ENCODE measurements at places on chromosomes 12 and 14.

- DNase-seq = no peak
Observed at GRCh38 chr14:69708586-69709560, 58.1 kb upstream of the SRSF5 start.

DNA sequence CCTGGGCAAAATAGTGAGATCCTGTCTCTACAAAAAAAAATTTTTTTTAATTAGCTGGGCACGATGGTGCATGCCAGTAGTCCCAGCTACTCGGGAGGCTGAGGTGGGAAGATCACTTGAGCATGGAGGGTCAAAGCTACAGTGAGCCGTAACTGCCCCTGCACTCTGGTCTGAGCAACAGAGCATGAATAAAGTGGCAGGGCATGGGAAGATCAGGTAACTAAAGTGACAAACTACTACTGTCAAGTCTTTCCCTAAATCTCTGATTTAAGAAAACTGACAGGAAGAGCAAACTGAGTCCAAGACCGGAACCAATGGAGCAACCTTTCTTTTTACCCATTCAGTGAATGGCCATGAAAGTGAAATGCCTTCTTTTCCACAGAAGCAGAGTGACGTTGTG lies 10.8 kb downstream of the DCAF5 start:
- DNase-seq = no peak

DNA sequence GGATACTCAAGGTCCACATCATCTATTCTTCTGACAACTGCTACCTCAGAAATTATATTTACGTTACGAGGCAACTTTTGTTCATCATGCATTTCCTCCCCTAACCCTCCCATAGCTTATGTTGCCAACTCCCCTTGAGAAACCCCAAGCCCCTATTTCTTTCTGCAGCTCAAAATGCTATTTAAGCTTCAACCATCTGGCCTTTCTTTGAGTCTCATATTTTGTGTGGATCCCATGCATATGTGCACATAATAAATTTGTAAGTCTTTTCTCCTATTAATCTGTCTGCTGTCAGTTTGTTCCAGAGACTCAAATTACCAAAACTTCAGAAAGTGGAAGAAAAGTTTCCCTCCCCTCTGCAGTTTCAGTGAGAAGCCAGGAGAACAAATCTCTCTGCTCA lies 444.1 kb downstream of the TRHDE start:
- no peak for DNase-seq

DNA sequence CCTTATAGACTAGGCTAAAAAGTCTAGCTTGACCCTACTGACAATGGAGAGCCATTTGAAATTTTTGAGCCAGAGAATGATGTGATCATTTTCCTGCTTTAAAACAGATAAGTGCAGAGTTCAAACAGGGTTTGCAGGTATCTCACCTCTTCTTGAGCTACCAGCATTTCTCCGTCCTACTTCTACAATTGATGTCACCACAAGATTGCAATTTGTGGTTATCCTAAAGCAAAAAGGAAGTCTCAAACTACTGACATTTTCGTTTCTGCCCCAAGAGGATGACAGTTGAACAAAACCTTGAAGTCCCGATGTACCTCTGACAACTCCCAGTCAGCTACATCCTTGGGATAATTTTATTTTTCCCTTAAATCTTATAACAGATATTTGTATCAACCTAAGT lies 86.7 kb downstream of the PTGER2 start:
- no peak for DNase-seq

GRCh38 chr14:54490445-54491175 lies 1.8 kb upstream of the GMFB start:
- no peak for DNase-seq

Data from stimulated activated CD8-positive, alpha-beta memory T cell treated with anti-CD3 and anti-CD28 coated beads, Interleukin-4, amount 100 ng/mL, for 24 hours (primary cell).